ENCODE measurements at places on chromosomes 3 and 15.
A peak's percentile ranks its signal among the peaks of the same experiment; 100 is the strongest.

DNA sequence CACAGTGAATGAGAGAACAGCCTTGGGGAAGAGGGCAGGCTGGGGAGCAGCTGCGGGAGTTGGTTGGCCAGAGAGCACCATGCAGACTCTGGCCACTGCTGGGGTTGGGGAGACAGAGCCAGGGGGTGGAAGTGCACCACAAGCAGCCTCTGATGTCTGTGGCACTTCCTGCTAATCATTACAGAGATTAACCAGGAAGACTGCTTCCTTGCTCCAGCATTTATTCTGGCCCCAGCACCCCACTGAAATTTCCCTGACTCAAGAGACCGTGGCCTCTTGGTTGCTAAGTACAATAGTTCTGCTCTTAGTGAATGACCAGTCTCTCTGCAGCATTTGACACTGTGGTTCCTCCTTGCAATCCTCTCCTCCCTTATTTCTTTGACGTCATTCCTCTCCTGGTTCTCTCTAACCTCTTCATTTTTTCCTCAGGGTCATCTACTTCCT, 266.2 kb upstream of the ROPN1 start:
- DNase-seq, result no peak

DNA sequence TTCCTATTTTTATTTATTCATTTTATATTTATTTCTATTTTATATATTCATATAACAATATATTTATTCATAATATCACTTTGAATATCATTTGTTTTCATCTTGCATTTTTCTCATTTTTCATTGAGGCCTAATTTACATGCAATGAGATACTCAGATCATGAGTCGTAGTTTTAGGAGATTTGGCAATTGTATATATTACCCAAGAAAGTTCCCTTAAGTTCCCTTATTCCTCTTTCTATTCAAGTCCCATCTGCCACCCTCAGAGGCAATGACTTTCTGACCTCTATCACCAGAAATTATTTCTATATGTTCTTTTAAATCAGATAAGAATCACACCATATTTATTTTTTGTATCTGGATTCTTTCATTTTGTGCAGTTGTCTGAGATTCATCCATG, 329.1 kb upstream of the TPRG1 start:
- no peak for DNase-seq

- no peak for DNase-seq
Measured at GRCh38 chr15:28103831-28104230, 4.7 kb upstream of the OCA2 start.

DNA sequence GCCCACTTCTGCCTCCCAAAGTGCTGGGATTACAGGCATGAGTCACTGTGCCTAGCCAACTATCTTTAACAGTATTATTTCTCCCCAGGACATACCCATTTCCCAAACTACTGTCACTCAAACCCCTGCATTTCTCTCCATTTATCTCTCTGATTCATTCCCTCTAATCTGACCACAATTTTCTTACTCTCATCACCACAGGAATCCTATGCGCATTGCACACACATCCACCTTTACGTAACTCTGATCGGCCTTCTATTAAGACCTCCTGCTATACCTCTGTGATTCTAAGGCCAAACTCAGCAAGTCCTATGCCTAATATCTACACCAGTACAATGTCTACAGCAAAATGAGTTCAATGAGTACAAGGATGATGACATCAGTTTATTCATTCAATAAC, 235.0 kb downstream of the ULK4 start:
- no peak for DNase-seq

DNA sequence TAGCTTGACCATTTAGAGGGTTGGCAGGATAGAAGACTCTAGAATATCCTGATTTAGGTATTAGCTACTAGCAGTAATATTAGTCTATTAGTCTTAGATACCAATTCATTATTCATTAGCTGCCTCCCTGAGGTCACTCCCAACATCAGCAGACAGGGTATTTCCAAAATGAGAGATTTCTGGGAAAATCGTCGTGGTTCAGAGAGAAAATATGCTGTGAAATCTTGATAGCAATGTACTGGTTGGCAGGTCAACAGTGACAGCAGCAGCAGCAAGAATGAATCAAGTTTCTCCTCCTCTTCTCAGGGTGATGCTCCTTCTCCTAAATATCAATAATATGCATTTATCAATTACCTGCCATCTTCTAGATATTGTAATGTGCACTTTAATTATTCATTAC, 41.3 kb upstream of the ROBO1 start:
- DNase-seq, result no peak

GRCh38 chr15:84891339-84891738, 6.9 kb downstream of the SLC28A1 start:
- no peak for DNase-seq

GRCh38 chr15:75145027-75145841, 56.4 kb upstream of the C15orf39 start:
- peak; percentile 4 for DNase-seq

- no peak for DNase-seq
Measured at GRCh38 chr3:114557791-114558190, 264.0 kb downstream of the TIGIT start.

- DNase-seq, result no peak
Measured at GRCh38 chr3:10116138-10116460, 624 bp downstream of the BRK1 start.

Data from cerebellar cortex (tissue), 1 donor.